ENCODE measurements at places on chromosomes 2 and 18.

DNA sequence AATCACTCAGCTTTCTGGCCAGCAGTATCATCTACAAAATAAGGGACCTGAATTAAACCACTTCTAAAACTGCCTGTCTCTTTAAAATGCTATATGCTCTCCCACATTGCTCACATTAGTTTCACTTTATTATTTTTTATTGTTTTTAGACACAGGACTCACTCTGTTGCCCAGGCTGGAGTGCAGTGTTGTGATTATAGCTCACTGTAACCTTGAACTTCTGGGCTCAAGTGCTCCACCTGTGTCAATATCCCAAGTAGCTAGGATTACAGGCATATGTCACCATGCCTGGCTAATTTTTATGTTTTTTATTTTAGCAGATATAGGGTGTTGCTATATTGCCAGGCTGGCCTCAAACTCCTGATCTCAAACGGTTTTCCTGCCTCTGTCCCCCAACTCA lies 591.3 kb upstream of the ZNF804A start:
- no peak for DNase-seq

GRCh38 chr2:203279288-203279687 lies 40.5 kb downstream of the CYP20A1 start:
- no peak for DNase-seq

DNA sequence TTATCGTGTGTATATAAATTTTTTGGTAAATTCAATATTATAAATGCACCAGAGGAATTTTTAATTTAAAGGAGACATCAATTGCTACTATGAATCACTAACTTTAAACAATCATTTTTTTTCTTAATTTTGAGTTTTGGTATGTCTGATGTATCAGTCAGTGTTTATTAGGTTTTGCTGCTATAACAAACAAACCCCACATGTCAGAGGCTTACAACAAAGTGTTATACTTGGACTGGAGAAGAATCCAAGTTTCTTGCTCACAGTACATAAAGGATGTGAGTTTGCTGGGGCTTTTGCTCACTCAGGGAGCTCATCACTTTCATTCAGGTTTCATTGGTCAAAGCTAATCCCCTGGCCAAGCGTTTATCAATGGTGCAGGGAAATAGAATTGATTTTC lies 81.8 kb downstream of the VWC2L start:
- DNase-seq: no peak

DNA sequence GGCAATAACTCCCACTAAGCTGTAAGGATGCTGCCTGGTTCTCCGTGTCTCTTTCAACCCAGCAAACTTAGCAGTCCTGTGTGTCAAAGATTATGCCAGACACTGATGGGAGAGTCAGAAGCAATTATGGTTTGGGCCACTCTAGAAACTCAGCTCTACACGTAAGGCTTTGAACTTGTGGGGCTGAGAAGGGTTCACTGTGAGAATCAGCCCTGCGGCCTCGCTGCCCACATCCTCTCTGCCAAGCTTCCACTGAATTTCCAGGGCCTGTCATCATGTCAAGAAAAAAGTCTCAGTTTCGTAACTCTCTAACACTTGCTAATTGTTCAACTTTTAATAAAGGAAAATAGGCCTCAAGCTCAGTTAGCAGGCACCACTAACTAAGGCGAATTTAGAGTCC lies 308.8 kb upstream of the LYPD1 start:
- no peak for DNase-seq

DNA sequence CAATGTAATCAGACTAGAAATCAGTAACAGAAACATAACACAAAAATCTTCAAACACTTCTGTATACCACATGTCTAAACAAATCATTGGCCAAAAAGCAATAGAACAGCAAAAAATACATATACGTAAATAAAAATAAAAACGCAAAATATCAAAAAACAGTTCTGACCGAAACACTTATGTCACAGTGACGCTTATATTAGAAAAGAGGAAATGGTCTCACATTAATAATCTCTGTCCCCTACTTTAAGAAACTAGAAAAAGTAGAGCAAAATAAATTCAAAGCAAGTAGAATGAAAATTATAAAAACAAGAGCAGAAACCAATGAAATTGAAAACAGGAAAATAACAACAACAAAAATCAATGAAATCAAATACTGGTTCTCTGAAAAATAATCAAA lies 41.9 kb downstream of the TMEM131 start:
- peak; percentile 24 for DNase-seq

GRCh38 chr18:3139406-3139805 lies 80.4 kb downstream of the MYOM1 start:
- DNase-seq: no peak

GRCh38 chr2:219289537-219290361 lies 10.6 kb downstream of the DNAJB2 start:
- DNase-seq: peak; percentile 35

DNA sequence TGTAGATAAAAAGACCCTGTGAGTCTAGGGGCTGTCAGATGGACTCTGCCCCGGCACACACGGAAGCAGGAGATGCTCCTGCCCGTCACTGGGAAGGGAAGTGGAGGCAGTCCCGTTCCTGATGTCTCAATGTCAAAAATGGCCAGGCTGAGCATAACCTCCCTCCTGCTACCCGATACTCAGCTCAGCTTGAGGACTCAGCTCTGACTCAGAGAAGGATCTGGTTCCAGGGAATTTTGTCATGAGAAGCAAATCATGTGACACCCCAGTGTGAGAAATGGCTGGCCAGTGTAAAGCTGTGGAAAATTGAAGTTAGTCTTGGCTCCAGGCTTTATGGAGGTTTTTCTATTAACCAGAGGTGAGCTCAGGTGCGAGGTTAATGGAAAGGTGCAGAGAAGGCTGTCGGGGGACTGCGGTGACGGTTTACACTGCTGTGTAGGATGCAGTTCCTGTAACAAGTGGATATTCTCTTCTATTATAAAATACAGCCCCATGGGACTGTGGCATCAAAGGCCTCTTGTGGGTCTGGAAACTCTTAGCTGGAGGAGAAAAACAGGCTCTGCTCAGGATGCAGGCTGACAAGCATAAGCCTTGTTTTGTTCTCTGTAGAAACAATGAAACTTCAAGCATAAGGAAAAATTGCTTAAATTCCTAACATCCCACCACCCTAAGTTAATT lies 24.7 kb upstream of the AGAP1 start:
- no peak for DNase-seq

- no peak for DNase-seq
Measured at GRCh38 chr2:172052000-172052983, 33.0 kb upstream of the DLX1 start.

GRCh38 chr2:219726916-219727315 lies 99.5 kb downstream of the SLC4A3 start:
- DNase-seq: no peak

GRCh38 chr2:240439698-240440151 lies 4.3 kb downstream of the GPC1 start:
- DNase-seq: no peak

Measured in suppressor macrophage (primary cell).